Pancreas (tissue), 10 donors: ENCODE measurements at places on chromosomes 5 and 9. TPM values are rescaled to one million over a fixed set of nuclear protein-coding genes. Genes with fewer than 3 reads are reported as not detected.

The CDH12 gene
- not detected for total RNA-seq

DNA sequence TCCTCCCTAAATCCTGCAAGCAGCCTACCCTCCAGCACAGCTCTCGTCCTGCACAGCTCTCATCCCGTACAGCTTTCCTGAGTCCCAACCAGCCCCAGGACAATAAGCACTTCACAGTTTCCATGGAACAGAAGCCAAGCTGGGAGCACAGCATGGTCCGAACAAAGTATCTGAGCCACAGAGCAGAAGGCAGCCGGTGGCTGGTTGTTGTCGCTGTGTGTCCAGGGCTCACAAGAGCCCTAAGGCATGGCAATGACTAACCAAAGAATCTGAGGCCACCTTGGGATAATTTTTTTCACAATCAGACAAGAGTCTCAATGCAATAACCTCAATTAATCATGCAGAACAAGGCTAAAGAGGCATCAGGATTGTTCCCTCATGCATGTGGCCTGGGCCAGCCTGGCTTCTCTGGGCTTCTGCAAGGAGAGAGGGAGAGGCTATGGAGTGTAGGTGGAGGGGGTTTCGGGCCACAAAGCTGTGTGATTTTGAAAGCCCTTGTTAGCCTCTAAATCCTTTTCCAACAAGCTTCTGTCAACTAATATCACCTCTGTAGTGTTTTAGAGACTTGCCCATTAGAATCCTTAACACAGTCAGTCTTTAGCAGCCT is 323.4 kb downstream of the PIK3R1 start:
- DNase-seq = no peak

DNA sequence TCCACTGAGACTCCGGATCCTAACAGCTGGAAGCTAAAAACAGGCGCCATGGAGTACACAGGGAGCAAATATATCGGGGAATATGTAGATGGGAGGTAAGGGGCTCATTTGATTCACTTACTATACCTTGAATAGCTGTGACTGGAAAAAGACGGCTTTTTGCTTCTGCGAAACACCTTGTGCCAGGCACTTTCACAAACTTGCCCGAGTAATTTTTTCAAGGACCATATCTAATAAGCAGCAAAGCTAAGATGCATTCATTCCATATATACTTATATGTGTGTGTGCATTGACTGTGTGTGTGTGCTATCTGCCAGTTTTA is 178 bp downstream of the MORN5 start:
- no peak for DNase-seq

DNA sequence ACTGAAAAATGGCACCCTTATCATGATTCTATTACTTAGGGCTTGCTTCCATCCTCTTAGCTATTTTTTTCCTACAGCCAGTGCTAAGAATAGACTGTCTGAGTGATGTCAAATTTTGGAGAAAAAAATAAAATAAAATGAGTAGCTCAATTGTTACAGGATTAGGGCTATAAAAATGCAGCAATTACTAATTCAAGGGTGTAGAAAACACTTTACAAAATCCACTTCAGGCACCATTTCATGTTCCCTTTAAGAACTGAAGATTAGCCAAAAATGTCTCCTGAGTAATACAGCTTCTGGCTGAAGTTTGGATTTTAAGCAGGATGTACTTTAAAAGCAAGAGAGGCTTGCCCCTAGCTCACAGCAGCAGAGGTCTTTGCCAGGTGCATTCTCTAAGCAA is 240.5 kb upstream of the IRX1 start:
- DNase-seq = no peak

DNA sequence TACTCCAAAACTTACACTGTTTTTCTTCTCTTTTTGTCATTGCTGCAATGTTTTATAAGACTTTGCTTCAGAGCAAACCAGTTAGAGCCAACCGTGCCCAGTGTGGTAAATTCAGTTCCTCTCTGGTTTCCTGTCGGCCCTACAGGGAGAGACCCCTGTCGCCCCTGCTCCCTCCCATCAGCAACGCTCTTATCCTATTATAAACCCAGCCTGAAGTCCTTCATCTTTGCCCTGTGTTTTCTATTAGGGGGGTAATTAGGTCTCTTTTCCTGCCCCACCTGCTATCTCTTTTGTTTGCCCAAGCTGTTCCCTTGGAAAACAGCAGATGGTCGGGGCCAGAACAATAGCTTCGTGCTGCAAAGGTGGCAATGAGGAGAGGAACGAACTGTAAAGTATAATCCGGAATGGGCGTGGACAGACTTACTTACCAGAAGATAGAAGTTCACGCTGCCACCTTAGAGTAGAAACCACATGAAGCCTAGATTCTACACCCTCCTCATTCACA is 21.4 kb upstream of the OTULINL start:
- no peak for DNase-seq

DNA sequence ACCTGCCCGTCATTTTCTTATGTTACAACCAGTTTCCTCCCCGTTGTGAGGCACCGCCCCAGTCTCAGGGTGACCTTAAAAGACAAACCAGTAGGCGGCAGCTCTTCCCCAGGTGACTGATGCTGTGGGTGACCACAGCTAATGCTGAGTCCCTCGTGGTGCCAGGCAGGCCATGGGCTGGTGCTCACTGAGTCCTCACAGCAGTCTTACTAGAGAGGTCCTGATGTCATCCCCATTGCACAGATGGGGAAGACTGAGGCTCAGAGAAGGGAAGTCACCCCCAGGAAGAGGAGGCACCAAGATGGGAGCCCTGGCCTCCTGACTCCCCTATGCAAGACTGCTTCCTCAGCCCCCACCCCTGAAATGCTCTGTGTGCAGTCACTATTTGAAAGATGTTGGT is 978 bp downstream of the CFAP157 start:
- DNase-seq = no peak

- no peak for DNase-seq
Observed at GRCh38 chr5:71586052-71586940, 844 bp upstream of the MCCC2 start.

The PCDHGA1 gene
- 0.67 TPM for total RNA-seq

The ANKRD18A gene
- 12.7 TPM for total RNA-seq

DNA sequence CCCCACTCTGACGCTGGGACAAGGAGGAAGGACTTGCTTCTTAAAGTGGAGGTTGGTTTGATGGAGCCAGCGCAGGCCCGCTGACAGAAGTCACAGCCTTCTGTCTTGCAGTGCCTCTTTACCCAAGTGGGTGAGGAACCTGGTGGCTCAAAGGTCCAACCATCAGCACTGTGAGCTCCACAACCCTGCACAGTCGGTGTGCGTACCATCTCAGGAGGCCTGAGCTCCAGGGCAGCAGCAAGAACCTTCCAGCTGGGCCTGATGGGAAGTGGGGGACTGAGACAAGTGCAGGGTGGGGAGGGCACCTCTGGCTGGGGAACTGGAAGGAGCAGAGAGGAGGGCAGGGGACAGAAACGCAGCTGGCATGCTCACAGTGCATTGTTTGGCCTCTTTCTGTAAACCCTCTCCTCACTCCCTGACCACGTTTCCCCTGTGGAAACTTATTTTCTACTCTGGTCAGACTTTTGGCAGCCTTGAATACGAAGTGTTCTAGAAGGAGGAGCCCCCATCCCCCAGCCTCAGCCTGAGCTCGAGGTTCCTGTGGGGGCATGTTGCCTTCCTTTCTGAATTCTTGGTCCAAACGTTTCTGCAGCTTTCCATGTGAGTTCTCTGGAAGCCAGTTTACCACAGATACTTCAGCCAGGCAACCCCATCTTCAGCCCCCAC is 178.5 kb upstream of the PITX1 start:
- DNase-seq = no peak

The ZNF462 gene
- 3.4 TPM for total RNA-seq

The ADRB2 gene
- total RNA-seq = 0.25 TPM

DNA sequence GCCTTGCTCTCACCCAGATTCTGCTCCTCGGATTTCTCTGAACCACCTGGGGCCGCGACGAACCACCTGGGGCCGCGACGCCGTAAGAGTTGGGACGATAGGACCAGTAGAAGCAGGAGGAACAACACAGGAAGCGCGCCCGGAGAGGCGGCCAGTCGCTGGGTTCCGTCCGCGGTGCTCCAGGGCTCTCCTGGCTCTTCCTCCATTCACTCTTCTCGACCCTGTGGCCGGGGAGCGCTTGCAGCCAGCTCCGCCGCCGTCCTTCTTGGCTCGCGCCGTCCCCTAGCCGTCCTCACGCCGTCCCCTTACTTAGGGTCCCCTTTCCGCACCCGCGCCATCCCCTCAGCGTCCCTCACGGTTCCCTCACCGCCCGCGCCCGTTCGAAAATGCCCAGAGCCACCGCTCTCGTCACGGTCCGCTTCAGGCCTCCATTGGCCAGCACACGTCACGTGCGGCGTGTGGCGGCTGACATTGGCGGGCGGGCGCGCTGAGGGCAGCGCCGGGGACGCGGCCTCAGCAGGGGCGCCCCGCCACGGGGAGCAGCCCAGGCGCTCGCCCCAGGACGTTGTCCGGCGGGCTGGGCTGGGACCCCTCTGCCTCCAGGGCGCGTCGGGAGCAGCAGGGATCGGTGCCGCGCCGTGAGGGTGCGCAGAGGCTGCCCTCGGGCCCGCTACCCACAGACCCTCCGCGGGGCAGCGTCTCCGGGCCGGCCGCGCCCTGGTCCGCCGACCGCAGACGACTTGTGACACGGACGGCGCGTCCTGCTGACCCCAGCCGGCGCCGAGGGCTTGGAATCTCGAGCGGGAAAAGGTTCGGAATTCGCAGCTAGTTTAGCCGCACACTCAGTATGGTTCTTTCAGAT is 53.7 kb upstream of the PTPDC1 start:
- peak; percentile 80 for DNase-seq

GRCh38 chr5:31079668-31080067 is 113.8 kb upstream of the CDH6 start:
- no peak for DNase-seq

DNA sequence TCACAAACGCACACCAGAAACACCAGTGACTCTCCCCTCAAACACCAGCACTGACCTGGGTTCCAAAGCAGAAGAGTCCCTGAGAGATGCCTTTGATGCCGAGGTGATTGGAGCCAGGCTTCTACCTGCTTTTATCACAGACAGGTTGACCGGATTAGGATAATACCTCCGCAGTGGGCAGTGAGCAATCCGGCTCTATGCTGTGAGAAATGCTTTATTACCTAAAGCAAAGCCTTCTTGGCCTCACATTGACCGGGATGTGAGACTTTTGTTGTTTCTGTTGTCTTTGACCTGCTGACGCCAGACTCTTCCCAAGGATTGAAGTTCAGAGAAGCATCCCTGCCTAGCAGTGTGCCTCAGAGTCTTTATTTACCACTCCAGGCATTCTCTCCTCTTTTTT is 320.3 kb upstream of the CLINT1 start:
- no peak for DNase-seq

The PALM2AKAP2 gene
- 5.3 TPM for total RNA-seq

DNA sequence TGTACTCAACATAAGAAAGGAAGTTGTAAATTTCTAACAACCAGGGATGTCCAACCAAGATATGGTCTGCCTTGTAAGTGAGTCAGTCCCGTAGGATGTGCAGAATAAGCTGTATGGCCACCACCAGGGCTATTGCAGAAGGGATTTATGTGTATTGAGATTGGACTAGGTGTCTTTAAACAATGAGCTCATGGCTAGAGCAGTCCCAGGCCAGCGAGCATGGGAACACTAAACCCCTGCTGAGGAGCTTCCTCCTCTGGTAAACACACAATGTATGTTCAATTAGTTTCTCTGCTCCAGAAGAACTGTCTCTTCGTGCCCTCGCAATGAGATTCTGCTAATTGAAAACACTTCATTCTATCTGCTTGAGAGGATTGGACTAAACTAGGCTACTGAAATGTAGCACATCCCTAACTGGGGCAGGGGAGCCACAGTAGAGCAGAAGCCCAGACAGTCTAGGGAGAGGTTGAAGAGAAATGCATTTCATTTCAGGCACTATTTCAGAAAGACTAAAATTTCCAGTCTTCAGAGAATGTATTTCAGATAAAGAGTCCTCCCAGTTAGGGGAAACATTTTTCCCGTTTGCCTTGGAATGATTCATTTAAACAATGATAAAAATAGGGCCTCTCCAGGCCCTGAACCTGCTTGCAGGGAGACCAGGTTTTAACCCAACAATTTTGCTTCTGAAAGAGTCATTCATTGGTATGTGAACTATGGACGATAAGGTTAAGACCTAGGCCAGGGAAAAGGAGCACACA is 154.7 kb downstream of the FAM114A2 start:
- no peak for DNase-seq

DNA sequence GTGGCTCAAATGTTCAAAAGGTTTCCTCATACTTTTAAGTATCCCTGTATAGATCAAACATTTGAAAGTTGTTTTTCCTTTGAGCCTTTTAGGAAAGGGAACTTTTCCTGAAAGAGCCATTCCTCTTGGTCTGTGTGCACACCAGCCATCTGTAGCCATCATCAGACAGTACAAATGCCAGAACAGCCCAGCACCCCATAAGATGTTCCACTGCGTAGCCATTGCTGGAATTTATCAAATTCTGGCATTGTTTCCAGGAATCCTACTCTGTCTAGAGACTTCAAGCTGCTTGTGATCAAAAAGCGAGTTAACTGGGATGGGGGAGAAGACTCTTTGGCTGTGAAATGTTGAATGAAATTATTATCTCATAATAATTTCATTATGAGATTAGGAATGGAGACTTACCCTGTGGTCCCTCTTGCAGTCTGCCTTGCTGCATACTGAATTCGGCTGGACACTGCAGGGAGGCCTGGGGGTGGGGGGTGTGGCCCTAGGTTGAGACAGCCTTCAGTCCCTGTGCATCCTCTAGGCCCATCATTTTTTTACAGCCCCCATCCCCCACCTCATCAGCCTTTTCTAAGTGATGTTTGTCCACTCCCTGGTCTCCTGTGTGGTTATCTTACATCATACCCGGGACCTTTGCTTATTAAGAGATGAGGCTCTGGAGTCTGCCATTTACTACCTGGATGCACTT is 99.8 kb downstream of the RALGPS1 start:
- no peak for DNase-seq

DNA sequence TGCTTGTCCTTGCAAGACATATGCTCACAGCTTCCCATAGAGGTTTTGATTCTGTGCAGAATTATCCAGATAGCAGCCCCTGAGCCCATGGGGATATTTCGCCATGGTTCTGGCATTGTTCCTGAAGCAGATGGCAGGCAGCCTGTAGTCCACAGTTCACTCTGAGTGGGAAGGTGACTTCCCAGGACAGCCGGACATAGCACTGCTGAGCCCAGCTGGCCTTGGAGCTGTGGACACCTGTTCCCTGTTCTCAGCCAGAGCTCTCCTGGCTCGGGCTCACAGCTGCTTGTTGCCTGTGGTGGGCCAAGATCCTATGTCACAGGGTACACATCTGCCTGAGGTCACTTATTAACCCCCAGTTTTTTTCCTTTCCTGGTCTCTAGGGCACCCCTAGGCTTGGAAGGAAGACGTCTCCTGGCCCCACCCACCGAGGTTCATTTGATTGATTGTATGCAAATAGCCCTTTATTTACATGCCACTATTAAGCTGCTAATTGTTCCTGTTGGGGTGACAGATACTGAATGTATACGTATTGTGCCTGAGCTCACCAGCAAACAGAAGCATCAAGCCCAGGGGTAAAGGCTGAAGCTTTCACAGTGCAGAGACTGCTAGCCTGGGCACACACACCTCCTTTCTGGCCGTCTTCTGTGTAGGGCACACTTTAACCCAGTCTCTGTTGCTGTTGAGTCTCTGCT is 96.6 kb upstream of the DMRT1 start:
- DNase-seq = peak; percentile 94

- DNase-seq = no peak
Observed at GRCh38 chr5:165175041-165175440, 1669.6 kb downstream of the MAT2B start.
